Activated T-helper 1 cell treated with anti-CD3 and anti-CD28 coated beads, Interleukin-12 subunit alpha, Interleukin-12 subunit beta, Interleukin-2, Interleukin-4 antibody, amounts not matched to agents 30 ng/mL and 10 ng/mL and 1 ng/mL, durations not matched to agents 14 hours and 24 hours and 36 hours (primary cell): ENCODE measurements at places on chromosomes 1 and 21.

GRCh38 chr1:91174734-91175133 lies 152.9 kb upstream of the ZNF644 start:
- no peak for DNase-seq
- no peak overlapping the region for H3K4me3 ChIP-seq
- no peaks in the 10 kb centered on the region for H3K36me3 ChIP-seq
- no peak overlapping the region for H3K27ac ChIP-seq
- no peaks in the 10 kb centered on the region for H3K4me1 ChIP-seq

DNA sequence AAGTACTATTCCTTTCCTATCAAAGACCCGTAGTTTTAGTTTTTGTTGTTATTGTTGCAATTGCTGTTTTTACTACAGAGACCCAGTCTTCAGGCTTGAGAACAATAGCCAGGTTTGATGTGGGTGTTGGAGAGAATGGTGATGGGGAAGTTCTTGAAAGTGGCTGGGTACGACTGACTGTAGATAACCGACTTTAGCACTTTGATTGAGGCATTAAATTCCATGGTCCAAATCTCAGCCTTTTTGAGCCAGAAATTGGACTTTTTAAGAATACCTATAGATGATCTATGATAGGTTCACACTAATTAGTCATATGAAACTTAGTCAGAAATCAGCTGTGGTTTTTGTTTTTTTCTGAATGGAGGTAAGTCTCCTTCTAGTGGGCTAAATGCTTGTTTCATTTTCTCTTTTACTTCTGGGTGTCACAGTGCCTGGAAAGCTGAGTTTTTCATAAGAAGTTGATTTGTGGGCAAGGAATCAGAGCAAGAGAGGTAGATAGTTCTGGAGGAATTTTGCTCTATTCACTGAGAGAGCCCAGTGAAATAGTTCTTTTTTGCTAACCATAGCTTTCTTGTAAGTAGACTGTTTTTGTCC lies 2.8 kb downstream of the PPIH start:
- peaks cover 33% of the 10 kb centered on the region for H3K36me3 ChIP-seq
- no peaks in the 10 kb centered on the region for H3K27me3 ChIP-seq
- H3K4me3 ChIP-seq = peak overlapping the region; percentile 75
- H3K4me1 ChIP-seq = peaks cover 46% of the 10 kb centered on the region

GRCh38 chr1:230819976-230820375 lies 48.3 kb downstream of the C1orf198 start:
- no peaks in the 10 kb centered on the region for H3K36me3 ChIP-seq
- no peaks in the 10 kb centered on the region for H3K4me1 ChIP-seq
- no peak for DNase-seq

GRCh38 chr1:168285971-168286927 lies 5.6 kb downstream of the TBX19 start:
- no peaks in the 10 kb centered on the region for H3K27me3 ChIP-seq
- H3K4me3 ChIP-seq = no peak overlapping the region
- no peak for DNase-seq
- H3K4me1 ChIP-seq = peaks cover 17% of the 10 kb centered on the region

DNA sequence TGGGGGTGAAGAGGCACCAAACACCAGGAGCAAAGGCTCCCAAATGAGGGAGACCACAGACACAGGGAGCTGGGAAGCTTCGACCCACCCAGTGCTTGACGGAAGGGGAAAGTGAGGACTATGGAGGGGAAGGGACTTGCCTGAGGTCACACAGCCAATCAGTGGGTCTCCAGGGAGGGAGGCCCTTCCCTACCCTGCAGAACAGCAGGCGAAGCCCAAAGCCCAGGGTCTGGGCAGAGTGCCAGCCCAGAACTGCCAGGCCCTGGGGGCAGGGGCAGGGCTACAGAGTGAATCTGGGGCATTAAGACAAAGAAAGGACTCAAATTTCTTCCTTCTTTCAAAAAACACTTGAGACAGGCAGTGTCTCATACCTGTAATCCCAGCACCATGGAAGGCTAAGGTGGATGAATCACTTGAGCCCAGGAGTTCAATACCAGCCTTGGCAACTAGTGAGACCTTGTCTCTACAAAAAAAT lies 45.5 kb upstream of the ECE1 start:
- peak overlapping the region; percentile 23 for H3K27ac ChIP-seq
- H3K27me3 ChIP-seq = no peaks in the 10 kb centered on the region
- peaks cover 16% of the 10 kb centered on the region for H3K36me3 ChIP-seq
- peak overlapping the region; percentile 84 for H3K4me3 ChIP-seq
- DNase-seq = no peak
- H3K4me1 ChIP-seq = peaks cover 81% of the 10 kb centered on the region

GRCh38 chr1:218200979-218201378 lies 84.1 kb upstream of the RRP15 start:
- no peaks in the 10 kb centered on the region for H3K36me3 ChIP-seq
- H3K27ac ChIP-seq = no peak overlapping the region
- no peaks in the 10 kb centered on the region for H3K4me1 ChIP-seq
- no peak for DNase-seq
- H3K27me3 ChIP-seq = no peaks in the 10 kb centered on the region

GRCh38 chr1:193111641-193112090 lies 6.5 kb upstream of the GLRX2 start:
- peaks cover 15% of the 10 kb centered on the region for H3K27me3 ChIP-seq
- no peaks in the 10 kb centered on the region for H3K36me3 ChIP-seq
- no peak for DNase-seq
- H3K27ac ChIP-seq = no peak overlapping the region

DNA sequence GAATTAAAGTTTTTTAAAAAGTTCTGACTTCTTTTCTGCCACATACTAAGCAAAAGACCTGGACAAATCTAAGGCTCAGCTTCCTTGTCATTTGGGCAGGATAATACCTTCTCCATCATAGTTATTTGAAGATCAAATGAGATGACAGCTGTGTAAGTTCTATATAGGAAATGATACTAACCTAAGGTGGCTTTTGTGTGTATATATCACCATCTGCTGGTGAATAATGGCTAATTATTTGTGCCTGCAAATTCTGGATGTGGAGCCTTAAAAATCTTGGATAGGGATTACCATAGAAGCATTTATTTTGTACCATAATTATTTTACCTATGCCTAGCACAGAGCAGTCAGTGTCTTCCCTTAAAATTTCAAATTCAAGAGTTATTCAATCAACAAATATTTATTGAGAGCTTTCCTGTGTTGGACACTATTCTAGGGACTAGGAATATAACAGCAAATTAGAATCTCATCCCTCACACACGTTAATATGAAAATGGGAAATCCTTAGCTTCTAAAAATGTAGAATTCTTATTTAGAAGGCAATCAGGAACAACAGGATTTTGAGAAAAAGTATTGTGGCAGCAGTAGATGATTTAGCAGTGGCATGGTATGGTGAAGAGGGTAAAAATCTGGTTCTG lies 89.8 kb downstream of the TMEM200B start:
- no peaks in the 10 kb centered on the region for H3K4me1 ChIP-seq
- H3K36me3 ChIP-seq = peaks cover 13% of the 10 kb centered on the region
- no peak overlapping the region for H3K4me3 ChIP-seq
- H3K27me3 ChIP-seq = no peaks in the 10 kb centered on the region
- H3K27ac ChIP-seq = no peak overlapping the region

- DNase-seq = no peak
- no peak overlapping the region for H3K27ac ChIP-seq
- H3K36me3 ChIP-seq = peaks cover 27% of the 10 kb centered on the region
- H3K27me3 ChIP-seq = no peaks in the 10 kb centered on the region
Observed at GRCh38 chr21:39263372-39263771, 50.1 kb downstream of the BRWD1 start.

DNA sequence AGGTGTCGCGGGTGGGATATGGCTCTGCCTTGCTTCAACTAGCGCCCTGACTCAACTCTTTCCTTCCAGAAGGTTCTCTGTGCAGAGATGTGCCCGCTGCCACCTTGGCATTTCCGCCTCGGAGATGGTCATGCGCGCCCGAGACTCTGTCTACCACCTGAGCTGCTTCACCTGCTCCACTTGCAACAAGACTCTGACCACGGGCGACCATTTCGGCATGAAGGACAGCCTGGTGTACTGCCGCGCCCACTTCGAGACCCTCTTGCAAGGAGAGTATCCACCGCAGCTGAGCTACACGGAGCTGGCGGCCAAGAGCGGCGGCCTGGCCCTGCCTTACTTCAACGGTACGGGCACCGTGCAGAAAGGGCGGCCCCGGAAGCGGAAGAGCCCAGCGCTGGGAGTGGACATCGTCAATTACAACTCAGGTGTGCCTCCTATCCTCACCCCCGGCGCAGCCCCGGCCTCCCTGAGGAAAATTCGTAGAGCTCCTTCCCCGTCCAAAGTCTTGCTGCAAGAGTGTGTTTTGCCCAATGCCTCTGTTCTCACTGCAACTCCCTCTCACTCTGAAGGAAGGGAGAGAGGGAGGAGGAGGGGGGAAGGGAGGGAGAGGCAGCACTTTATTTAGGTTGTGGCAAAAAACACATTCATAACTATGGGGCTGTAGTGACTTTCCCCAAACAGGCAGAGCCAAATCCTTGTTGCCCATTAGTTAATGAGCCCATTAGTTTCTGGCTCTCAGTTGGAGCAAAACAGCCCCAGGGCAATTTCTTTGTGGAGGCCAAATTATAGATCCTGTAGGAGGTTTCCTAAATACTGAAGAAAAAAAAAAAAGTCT lies 4.3 kb downstream of the LHX9 start:
- H3K4me1 ChIP-seq = peaks cover 53% of the 10 kb centered on the region
- H3K36me3 ChIP-seq = peaks cover 4% of the 10 kb centered on the region
- peaks cover 87% of the 10 kb centered on the region for H3K27me3 ChIP-seq

- H3K4me1 ChIP-seq = peaks cover 5% of the 10 kb centered on the region
- H3K36me3 ChIP-seq = peaks cover 2% of the 10 kb centered on the region
- no peak overlapping the region for H3K4me3 ChIP-seq
- H3K27ac ChIP-seq = no peak overlapping the region
Observed at GRCh38 chr1:170659399-170660035, 4.4 kb upstream of the PRRX1 start.

DNA sequence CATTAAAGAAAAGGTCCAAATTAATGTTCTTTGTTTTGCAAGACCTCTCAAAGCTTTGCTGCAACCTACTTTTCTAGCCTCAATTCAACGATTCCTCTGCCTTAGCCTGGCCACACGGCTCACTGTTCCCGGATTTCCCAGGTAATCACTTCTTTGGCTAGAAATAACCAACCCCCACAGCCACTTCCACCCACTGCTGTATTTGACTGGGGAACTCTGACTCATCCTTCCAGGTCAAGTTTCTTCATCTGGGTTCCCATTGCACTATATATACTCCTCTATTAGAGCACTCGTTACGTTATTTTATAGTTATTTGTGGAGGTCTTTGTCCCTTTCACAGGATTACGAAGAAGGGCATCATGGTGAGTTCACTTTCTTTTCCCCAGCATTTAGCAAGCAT lies 185.9 kb downstream of the CACNA1E start:
- H3K27me3 ChIP-seq = peaks cover 5% of the 10 kb centered on the region
- DNase-seq = no peak
- H3K27ac ChIP-seq = no peak overlapping the region
- no peak overlapping the region for H3K4me3 ChIP-seq
- H3K4me1 ChIP-seq = no peaks in the 10 kb centered on the region
- no peaks in the 10 kb centered on the region for H3K36me3 ChIP-seq

- DNase-seq = no peak
- H3K4me1 ChIP-seq = peaks cover 24% of the 10 kb centered on the region
- H3K27ac ChIP-seq = no peak overlapping the region
- peaks cover 2% of the 10 kb centered on the region for H3K36me3 ChIP-seq
- H3K4me3 ChIP-seq = no peak overlapping the region
Observed at GRCh38 chr1:160093624-160094290, 4.7 kb downstream of the IGSF8 start.

GRCh38 chr21:14874379-14874778 lies 190.4 kb downstream of the NRIP1 start:
- no peak overlapping the region for H3K27ac ChIP-seq
- no peak for DNase-seq
- H3K27me3 ChIP-seq = no peaks in the 10 kb centered on the region
- H3K4me1 ChIP-seq = no peaks in the 10 kb centered on the region

GRCh38 chr1:12434174-12434573 lies 183.8 kb downstream of the DHRS3 start:
- peaks cover 67% of the 10 kb centered on the region for H3K4me1 ChIP-seq
- peaks cover 3% of the 10 kb centered on the region for H3K27me3 ChIP-seq
- peak; percentile 70 for DNase-seq
- peak overlapping the region; percentile 32 for H3K4me3 ChIP-seq
- H3K27ac ChIP-seq = peak overlapping the region; percentile 92

- H3K4me1 ChIP-seq = peaks cover 6% of the 10 kb centered on the region
- no peak overlapping the region for H3K4me3 ChIP-seq
- H3K27me3 ChIP-seq = no peaks in the 10 kb centered on the region
- DNase-seq = no peak
Observed at GRCh38 chr1:42738678-42739226, 1.3 kb downstream of the CLDN19 start.

GRCh38 chr1:21716169-21716568 lies 47.0 kb upstream of the RAP1GAP start:
- no peaks in the 10 kb centered on the region for H3K27me3 ChIP-seq
- H3K4me3 ChIP-seq = no peak overlapping the region
- no peak for DNase-seq
- peak overlapping the region; percentile 3 for H3K27ac ChIP-seq
- H3K4me1 ChIP-seq = peaks cover 8% of the 10 kb centered on the region

- H3K27me3 ChIP-seq = no peaks in the 10 kb centered on the region
- no peak overlapping the region for H3K27ac ChIP-seq
- DNase-seq = no peak
- peaks cover 37% of the 10 kb centered on the region for H3K36me3 ChIP-seq
- peaks cover 10% of the 10 kb centered on the region for H3K4me1 ChIP-seq
Observed at GRCh38 chr1:43422995-43423671, 30.6 kb downstream of the HYI start.

GRCh38 chr1:76115171-76115570 lies 40.6 kb downstream of the ST6GALNAC3 start:
- no peak overlapping the region for H3K4me3 ChIP-seq
- H3K27ac ChIP-seq = no peak overlapping the region
- no peaks in the 10 kb centered on the region for H3K4me1 ChIP-seq
- no peak for DNase-seq
- no peaks in the 10 kb centered on the region for H3K27me3 ChIP-seq

DNA sequence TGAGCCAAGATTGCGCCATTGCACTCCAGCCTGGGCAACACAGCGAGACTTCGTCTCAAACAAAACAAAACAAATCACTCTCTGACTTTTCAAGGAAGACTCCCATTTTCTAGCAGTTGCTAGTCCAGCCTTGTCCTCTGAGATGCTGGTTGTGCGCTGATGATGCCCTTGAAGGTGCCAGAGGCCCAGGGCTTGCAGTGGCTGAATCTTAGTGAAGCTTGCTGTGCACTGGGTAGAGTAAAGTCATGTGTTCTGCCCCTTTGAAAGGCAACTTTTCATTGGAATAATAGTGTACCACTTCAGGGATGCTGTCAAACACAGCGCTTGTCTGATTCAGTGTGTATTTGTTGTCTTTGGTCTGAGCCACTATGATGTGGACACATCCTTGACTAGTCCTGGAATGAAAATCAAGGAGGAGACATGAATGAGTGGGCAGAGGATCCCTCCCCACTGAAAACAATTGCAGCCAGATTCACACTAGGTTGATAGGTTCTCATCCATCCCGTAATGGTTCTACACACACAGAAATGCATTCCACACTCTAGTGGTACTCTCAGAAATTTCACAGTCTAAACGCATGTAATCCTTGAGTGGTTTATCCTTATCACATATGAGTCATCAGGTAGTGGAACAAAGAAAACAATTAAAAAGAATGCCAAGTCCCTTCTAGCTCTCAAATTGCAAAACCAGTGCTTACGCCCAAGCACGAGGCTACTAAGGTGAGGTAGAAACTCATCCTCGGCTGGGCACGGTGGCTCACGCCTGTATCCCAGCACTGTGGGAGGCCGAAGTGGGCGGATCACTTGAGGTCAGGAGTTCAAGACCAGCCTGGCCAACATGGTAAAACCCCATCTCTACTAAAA lies 17.8 kb upstream of the TDRD10 start:
- H3K4me3 ChIP-seq = no peak overlapping the region
- H3K36me3 ChIP-seq = no peaks in the 10 kb centered on the region
- peaks cover 6% of the 10 kb centered on the region for H3K4me1 ChIP-seq
- peaks cover 16% of the 10 kb centered on the region for H3K27me3 ChIP-seq
- H3K27ac ChIP-seq = no peak overlapping the region

- no peak overlapping the region for H3K27ac ChIP-seq
- H3K4me1 ChIP-seq = peaks cover 6% of the 10 kb centered on the region
- no peaks in the 10 kb centered on the region for H3K36me3 ChIP-seq
- DNase-seq = no peak
Observed at GRCh38 chr1:52739699-52740467, 13.6 kb downstream of the ZYG11B start.
